ENCODE measurements at places on chromosomes 1 and 21.
A peak's percentile ranks its signal among the peaks of the same experiment; 100 is the strongest.

DNA sequence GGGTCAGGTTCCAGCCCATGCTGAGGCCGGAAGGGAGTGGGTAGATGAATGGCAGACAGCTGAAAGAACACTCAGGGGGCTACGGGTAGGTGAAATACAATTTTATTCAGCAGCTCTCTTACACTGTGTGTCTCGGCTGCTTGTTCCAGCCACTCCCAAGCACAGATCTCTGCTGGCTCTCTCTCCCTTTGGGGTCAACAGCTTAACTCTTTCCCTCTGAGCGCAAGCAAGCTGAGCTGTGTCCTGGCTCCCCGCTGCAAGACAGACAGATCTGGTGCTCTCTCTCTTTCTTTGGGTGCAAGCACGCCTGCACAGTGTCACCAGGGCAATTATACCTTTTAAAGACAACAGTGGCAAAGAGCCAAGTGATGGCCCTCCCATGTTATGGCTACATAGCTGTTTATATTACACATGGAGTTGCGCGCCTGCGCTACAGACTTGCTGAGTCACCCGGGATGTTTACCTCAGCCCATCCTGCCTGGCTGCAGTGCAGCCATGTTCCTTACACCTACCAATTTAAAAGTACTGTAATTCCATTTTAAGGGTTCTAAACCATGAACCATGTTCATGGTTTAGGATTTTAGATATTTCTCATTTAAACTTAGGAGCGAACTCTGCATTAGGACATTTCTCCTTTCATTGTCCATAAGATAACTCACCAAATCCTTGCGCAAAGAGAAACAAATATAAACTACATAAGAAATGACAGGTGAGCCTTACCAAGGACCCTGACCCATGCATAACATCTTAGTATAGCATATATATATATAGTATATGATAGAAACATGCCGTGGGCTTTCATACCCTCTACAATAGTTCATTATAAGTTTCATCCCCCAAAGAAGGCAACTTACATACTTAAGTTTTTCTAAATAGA, 396.5 kb downstream of the SMYD3 start:
- no peak for DNase-seq

GRCh38 chr1:193592317-193592716, 405.9 kb upstream of the B3GALT2 start:
- DNase-seq: no peak

DNA sequence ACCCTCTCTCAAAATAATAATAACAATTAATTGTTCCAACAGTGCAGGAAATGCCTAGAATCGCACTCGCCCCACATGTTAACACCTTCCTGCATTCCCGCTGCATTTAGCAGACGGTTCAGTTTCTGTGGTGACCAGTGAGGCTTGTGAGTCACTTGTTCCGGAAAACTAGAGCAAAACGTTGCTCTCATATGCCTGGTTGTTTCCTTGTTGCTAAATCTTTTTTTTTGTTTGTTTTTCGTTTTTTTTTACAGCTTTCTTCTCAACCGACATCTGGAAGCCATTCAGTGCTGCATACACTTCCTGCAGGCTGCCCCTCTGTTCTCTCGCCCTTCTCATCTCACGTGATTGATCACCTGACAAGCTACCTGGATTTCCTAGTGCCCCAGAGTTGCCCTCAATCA, 56.9 kb upstream of the TMPRSS2 start:
- DNase-seq: no peak

- no peak for DNase-seq
Measured at GRCh38 chr1:43841321-43842174, 92.1 kb upstream of the ARTN start.

DNA sequence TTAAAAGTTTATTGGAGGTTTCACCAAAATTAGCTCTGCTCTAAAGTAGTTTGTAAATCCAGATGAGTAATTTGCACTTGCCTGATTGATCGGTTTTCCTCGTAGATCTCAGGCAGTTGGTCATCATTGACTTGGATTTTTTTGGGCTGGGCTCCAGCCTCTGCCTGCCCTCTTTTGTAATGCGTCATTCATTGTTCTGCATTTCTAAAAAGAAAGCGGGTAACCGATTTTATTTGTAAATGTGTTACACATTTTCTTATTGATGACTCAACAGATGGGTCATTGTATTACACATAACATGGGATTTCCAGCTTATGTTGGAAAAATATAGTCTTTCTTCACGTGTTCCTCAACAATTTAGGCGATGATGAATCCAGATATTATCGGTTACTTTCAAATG, 5.5 kb downstream of the ETS2 start:
- DNase-seq: peak; percentile 99

DNA sequence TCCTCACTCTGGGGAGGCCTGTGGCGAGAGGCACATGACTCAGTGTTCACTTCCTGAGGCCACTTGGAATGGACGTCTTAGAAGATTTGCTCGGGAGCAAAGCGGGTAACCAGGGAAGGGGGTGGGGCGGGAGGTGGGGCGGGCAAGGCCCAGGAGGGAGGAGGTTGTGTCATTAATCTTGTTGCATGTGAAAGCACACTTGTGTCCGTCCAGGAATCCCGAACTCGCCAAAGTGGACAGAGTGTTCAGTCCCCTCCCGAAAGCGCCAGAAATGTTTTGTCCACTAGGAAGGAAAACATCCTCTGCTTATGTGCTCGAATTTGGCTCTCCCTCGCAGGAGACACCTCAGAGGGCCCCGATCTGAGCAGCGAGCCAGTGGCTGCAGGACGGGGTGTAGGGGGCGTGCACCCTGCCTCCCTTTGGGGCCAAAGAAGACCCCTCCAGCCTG, 84.2 kb downstream of the SPSB1 start:
- DNase-seq: no peak

- DNase-seq: no peak
Measured at GRCh38 chr1:43067977-43068751, 103.9 kb downstream of the EBNA1BP2 start.

DNA sequence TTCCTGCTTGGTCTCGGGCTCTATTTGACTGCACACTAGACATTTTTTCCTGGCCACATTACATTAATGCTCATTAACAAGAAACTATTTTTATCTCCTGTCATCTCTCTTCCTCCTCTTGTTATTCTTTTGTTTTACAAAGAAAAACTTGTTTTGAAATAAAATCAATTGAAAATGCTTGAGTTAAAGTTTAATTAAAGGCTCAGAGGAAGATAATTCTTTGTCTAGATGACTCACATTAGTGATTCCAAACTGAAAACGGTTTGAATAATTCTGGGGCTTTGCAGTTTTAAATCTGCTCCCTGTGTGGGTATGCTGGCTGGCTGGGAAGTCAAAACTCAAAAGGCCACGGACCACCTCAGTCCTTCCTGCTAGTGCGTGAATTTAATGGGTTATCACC, 29.6 kb downstream of the RGS5 start:
- DNase-seq: no peak

DNA sequence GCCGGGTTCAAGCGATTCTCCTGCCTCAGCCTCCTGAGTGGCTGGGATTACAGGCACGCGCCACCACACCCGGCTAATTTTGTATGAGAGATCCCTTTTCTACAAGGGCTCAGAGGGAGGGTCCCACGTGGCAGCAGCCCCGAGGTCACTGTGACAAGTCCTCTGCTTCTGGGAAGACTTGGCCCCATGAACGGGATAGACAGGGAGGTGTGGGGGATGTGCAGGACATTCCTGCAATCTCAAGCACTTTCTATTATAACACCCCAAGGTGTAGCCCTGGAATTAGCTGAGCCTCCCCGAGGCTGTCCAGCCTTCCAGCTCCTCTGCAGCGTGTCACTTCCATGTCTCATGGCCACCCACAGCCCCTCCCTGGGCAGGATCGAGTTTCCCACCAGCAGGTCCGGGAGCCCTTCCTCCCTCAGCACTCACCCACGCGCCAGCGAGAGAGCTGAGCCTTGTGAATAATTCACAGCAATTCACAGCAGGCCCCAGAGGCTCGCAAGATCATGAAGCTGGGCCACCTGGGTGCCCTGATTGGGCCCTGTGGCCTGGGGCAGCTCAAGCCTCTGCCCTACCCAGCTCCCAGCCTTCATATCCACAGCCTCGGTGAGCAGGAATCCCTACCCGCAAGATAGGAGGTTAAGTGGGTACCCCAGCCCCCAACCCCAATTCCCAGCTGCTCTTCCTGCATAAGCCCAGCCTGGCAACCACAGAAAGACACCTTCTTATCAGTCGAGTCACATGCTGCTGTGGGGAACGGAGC, 22.8 kb upstream of the RNU1-4 start:
- DNase-seq: no peak

- no peak for DNase-seq
Measured at GRCh38 chr1:22587247-22587646, 24.0 kb downstream of the EPHA8 start.

- DNase-seq: no peak
Measured at GRCh38 chr1:151065089-151065645, 5.0 kb downstream of the MLLT11 start.

DNA sequence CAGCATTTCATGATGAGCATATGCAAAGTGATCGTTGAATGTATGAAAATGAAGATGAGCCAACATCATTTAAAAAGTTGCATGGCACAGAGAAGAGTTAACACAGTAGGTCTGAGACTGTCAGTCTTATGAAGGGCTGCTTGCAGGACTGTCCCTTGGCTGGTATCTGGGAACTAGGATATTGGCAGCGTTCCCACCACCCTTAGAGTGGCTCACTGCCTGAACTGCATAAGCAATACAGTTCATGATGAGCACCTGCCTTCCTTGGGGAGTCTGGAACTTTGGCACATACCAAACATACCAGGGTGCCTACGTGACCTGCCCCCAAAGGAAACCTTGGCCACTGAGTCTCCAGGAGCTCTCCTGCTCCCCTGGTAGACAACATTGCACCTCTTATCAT, 161.8 kb downstream of the DSCAM start:
- peak; percentile 29 for DNase-seq

DNA sequence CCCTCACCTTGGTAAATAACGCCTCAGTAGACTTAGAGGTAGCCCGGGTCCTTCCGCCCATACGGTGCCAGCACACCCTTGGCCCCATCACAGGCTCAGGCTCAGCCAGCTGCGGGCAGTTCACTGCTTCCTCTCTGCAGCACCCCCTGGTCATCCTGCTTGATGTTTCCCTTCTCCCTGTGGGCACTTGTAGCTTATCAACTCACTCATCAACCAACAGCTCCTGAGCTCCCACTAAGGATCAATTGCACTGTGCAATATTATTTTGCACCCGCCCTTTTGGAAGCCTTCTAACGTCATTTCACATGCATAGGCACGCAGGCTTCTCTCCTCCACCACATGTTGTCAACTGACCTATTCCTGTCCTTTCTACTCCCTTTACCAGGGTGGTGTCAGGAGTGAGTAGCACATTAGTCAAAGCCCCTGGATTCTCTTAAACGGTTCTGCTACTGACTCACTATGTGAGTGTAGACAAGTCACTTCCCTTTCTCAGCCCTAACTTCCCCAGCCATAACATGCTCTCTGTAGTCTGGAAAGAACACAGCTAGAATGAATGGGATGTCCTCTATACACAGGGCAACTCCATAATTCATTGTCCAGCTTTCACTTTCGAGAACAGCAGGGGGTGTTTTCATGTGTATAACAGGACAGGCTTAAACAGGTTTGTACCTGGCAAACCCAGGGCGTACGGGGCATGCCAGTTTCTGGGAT, 47.1 kb upstream of the IRF2BP2 start:
- DNase-seq: peak; percentile 100

DNA sequence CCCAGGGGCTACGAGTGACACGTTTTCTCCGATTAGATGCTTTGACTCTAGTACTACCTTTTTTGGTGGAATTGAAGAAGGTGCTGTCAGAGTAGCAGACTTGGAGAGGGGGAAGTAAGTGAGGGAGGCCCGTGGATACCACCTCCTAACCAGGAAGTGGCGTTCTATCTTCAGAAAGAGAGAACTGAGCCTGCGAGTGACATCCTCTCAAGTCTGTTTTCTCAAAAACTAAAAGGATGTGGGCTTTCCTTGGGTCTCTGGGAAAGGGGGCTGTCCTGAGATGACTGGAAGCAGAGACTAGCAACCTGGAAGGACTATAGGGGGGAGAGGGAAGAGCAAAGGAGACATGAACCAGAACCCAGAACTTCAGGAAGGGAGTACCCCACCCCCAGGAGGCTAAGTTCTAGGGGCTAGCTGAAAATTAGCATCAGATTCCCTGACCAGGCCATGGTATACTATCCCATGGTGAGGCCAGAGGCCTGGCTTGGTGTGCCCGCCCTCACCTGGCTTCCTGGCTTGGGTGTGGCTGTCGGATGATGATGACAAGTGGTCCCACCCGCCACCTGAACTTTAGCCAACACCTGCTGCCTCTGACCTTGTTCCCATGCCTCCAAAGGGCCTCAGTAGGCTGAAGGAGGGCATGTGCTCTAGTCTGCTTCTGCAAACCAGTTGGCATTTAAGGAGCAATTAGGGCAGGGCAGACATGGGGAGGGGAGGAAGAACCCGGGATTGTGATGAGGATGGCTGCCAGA, 49.1 kb downstream of the ATP2B4 start:
- DNase-seq: no peak

GRCh38 chr1:22808676-22809483, 98.2 kb downstream of the EPHB2 start:
- no peak for DNase-seq

GRCh38 chr1:29260531-29260930, 24.2 kb downstream of the PTPRU start:
- DNase-seq: no peak

DNA sequence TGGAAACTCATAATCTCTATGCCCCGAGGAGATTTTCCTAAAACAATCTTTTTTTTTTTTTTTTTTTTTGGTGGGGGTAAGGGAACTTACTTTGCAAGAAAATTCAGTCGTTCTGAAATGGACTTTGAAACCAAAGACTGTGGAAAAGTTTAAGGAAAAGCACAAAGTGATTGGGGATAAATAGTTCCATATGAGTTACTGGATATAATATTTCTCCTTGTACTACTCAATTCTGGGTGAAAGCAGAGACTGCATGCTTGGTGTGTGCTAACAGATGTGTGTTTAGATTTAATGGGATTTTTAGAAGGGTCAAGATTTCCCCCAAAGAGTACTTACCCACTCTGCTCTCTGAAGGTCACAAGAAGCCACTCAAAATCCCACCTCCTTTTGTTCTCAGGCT, 204.9 kb upstream of the USP24 start:
- DNase-seq: no peak

- no peak for DNase-seq
Measured at GRCh38 chr1:226419284-226420029, 11.6 kb upstream of the PARP1 start.

DNA sequence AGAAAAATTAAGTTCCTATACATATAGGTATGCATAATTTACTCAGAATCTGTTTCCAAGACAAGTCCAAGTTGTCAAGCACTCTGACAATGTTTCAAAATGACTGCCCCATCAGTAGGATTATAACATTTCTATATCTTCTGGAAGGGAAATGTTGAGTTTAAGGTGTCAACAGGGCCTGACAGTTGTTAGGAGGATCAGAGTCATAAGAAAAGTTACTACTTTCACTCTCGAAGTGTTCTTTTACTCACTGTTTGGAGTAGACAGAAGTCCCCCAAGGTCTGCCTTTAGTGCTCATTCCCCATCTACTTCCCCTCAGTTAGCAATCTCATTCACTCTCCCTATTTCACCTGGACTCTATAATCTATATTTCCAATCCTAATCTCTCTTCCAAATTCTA, 20.6 kb upstream of the MAGI3 start:
- DNase-seq: no peak

DNA sequence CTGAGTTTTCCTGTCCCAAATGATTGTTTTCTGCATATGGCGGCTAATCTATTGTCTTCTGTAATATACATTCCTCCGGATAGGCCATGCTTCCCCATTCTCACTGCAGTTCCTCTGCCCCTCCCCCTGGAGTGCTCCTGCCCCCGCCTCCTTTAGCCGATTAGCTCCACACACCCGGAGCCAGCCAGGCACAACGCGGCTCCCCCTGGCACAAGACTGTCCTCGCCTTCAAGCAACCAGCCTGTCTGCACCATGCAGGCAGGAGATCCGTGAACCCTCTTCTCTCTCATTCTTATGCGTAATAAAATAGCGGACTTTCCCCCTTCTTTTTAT, 18.0 kb downstream of the SERTAD4 start:
- no peak for DNase-seq

All from foreskin keratinocyte (primary cell).